Cortex of kidney (tissue), 1 donor: ENCODE measurements at places on chromosomes 1 and 21.

DNA sequence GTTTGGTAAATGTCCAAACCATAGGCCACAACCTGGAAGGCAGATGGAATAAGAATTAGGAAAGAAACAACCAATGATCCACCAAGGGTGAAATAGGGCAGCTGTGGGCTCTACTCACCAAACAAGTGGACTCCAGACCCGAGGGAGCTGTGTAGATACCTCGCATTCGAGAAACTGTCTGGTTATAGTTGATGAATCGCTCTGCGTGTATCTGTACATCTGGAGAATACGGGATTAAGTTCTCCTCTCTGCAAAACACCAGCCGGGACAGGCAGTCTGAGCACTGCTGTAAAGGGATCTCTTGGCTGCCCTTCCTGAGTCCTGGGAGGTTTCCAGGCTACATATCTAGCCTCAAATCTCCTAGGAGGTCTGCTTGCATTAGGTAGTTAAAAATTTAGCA, 9.4 kb upstream of the UBR4 start:
- no peak for DNase-seq

DNA sequence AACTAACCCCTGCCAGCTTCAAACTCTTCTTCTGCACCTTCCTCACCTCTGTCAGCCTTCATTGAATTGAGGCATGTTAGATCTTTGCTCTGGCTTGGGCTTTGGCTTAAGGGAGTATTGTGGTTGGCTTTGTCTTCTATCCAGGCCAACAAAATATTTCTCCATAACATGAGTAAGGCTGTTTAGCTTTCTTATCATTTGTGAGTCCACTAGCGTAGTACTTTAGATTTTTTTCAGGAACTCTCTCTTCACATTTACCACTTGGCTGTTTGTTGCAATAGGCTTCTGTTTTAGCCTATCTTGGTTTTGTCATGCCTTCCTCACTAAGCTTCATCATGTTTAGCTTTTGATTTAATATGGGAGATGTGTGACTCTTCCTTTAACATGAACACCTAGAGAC, 417.5 kb downstream of the NCAM2 start:
- no peak for DNase-seq

DNA sequence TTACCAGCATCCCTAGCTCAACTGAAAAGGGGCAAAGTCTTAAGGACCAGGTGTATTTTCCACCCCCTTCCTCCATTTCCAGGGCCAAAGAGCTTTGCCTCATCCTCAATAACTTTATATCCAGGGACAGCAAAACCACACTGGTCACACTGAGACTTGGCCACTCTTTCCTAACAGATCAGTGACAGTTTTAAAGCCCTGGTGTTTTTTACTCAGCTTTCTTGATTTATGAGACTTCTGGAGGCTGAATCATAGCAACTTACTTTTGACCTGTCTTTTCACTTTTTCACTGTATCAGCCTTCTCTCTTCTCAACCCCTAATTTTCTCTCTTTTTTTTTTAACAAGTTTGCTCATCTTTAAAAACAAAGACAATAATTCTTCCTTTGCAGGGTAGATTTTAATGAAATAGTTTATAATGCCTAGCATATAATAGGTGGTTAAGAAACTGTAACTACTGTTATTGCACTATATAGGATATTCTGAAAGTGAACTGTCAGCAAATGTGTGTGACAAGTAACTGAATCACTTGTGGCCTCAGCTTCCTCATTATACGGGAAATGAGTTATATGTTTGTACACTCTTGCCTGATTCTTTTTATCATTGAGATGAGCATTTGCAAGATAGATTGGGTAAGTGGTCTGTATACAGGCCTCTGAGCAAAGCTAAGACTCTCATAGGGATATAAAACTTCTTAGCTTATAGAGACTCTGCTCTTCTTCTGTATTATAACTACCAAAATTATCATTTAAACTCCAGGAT, 19.7 kb upstream of the DYNLT5 start:
- DNase-seq: no peak

DNA sequence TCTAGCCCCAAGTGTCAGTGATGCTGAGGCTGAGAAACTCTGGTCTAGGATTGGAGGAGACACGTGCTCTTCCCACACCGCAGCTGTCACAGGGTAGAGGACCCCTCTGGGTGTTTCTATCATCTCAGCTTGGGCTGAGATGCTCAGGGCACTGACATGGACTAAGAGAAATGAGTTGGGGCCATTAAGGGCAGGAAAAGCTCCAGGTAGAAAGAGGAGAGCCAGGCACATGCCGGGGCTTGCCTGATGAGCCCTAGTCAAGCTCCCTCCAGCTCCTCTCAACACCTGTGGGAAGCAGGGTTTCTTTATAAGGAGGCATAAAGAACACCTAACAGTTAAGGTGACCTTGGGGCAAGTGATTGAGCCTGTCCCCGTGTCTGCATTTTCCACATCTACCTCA, 17.3 kb downstream of the ABCA4 start:
- DNase-seq: no peak

- no peak for DNase-seq
Measured at GRCh38 chr21:38295997-38296764, 39.4 kb downstream of the KCNJ15 start.

GRCh38 chr1:38464071-38464661, 395.4 kb downstream of the RRAGC start:
- no peak for DNase-seq

DNA sequence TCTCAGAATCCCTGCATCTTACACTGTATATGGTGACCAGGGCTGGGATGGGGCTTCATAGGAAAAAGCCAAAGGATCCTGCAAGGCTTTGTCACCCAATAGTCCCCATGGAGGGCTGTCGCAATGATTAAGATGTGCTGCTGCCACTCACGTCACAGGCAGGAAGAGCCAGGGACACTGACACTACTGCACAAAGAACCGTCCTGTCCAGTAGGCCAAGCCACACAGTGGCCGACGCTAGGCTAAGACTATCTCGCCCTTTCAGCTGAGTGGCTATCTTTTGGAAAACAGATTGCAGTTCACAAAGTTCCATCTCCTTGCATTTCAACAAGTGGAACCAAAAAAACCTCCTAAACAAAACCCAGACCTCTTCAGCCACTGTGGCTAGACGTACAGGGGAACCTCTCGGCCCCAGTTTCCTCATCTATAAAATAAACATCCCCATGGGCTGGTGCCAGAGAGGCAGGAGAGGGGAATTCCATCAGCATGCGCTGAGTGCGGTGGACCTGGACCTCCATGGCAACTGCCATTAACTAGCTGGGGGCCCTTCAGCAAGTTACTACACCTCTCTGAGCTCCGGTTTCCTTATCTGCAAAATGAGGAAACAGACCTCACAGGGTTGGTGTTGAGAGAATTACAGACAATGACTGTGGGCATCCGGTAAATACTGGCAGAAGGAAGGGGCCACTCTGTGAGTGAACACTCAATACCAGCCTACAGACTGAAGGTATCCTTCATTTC, 8.7 kb downstream of the CAPZB start:
- no peak for DNase-seq

DNA sequence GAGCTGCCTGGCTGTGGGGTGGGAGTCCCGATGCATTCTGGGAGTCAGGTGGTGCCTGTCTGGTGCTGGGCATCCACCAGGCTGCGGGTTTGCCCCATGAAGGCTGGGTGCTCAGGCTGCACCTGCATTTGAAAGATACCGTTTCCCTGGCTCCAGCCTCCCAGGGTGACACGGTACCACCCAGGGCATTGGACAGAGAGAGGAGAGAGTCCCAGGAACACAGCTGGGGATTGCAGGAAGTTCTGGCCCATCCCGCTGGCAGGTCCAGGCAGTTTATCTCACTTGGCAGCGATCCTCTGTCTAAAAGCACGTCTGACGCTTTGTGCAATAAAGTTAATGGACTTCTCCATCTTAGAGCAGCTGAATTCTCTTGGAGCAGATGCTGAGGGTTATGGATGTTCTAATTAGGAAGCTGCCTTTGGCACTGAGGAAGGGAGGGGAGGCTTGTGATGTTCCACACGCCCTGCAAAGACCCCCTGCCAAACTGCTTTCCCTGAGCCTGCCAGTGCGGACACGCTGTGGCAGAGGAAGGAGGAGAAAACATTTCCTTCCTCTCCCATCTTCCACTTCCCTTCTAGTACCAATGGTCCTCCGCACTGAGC, 246.9 kb downstream of the GRIK3 start:
- DNase-seq: no peak

- no peak for DNase-seq
Measured at GRCh38 chr1:223146745-223147144, 3.7 kb upstream of the TLR5 start.

GRCh38 chr1:166844791-166845190, 5.5 kb downstream of the POGK start:
- DNase-seq: no peak

- DNase-seq: no peak
Measured at GRCh38 chr21:35011681-35012080, 37.4 kb downstream of the RUNX1 start.

- no peak for DNase-seq
Measured at GRCh38 chr1:201689647-201690046, 139.3 kb upstream of the IPO9 start.

DNA sequence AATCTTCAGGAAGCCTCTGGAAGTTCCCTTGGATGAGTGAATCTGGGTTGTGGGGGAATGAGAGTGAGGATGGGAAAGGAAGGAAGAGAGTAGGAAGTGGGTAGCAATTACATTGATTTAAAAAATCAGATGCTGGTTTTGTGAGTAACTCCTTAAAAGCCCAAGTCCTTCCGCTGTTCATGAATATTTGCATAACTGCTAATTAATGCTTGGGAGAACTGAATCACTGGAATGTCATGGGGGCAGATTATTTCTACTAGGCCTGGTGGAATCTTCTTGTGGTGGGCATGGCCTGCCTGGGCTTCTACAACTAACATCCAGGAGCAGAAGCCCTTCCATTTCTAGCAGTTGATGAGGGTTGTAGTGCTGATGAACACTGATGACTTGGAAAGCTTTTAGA, 52.7 kb downstream of the FASLG start:
- DNase-seq: no peak

- no peak for DNase-seq
Measured at GRCh38 chr1:85315789-85316188, 39.4 kb upstream of the BCL10 start.

DNA sequence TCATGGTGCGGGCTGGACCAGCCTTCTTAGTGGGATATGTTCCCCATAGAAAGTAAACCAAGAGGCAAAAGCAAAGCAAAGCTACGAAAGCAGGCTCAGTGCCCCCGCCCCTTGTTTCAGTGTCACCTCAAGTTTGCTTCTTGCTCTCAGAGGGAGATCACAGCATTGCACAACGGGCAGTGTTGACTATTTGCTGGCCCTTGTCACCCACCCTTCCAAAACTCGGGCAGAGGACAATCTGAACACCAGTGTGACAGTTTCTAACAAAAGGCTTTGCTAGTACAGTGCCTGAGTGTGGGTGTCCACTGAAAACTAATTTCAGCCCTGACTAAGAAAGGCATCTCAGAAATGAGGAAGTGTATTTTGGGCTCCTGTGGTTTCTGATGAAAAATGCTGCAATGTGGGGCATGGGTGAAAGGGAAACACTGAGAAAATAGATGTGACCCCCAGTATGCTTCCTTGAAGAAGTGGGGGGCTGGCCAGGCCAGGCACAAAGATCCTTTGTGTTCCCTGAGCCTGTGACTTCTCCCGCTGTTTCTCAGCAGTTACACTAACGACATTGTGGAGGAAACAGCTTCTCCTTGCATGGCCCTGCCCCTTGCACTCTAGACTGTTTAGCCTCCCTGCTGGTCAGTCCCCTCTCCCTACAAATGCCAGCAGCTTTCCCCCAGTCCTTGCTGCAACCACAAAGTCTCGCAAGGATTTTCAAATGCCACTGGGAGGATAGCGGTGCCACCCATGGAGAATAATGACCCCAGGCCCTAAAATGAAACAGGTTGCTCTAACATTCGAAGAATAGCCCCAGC, 33.3 kb upstream of the KCNE1 start:
- DNase-seq: no peak

- DNase-seq: no peak
Measured at GRCh38 chr1:83546874-83547273, 452.1 kb downstream of the TTLL7 start.

- no peak for DNase-seq
Measured at GRCh38 chr1:14765773-14766172, 167.3 kb downstream of the KAZN start.

GRCh38 chr1:207017615-207018559, 14.7 kb downstream of the C1orf116 start:
- no peak for DNase-seq

DNA sequence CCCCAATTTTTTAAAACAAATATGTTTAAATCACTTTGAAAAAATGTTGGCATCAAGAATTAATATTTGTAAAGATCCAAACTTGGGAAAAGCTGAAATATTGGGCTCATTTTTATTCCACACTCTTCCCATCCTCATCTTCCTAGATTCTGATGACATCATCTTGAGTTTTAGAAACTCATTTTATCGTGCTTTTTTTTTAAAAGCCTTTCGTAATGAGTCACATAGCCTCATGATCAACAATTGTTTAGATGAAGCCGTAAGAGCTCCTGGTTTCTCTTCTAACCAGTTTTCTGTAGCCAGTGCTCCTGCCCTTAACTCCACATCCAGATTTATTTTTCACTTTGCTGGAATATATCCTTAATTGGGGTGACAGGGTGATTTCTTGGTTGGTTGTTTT, 78.6 kb downstream of the POFUT2 start:
- DNase-seq: no peak

DNA sequence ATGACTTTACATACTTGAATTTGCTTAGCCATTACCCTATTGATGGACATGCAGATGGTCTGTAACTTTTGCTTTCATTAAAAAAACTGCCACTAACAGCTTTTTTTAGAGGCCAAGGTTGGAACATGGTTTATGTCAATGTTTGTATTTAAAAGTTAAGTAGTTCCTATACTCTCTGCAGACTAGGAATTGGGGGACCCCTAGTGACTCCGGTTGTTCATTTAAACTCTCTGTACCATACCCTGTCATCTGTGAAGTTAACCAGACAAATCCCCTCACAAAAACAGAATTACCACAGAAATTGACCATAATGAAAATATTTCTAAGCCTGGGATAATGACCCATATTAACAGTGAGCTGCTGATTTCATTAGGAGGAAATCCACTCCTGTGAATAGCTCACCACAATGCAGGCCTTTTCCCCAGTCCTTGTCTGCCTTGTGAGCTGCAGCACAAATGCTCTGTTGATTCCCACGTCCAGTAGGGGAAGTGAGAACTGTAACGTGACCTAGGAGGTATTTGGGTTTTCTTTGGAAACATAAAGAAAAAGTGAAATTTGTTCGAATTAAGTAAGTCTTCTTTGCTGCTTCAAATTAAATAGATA, 30.2 kb upstream of the CD101 start:
- DNase-seq: no peak

DNA sequence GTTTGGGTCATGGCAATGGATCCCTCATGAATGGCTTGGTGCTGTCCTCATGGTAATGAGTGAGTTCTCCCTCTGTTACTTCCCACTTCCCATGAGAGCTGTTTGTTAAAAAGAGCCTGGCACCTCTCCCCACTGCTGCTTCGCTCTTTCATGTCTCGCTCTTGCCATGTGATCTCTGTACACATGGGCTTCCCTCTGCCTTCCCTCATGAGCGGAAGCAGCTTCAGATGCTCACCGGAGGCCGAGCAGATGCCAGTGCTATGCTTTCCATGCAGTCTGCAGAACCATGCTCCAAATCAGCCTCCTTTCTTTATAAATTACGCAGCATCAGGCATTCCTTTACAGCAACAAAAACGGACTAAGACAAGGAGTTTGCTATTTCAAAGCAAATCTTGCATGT, 14.9 kb upstream of the GNPAT start:
- no peak for DNase-seq
